ENCODE measurements at places on chromosomes 3 and 15. TPM values are rescaled to one million over a fixed set of nuclear protein-coding genes. Genes with fewer than 3 reads are reported as not detected.

DNA sequence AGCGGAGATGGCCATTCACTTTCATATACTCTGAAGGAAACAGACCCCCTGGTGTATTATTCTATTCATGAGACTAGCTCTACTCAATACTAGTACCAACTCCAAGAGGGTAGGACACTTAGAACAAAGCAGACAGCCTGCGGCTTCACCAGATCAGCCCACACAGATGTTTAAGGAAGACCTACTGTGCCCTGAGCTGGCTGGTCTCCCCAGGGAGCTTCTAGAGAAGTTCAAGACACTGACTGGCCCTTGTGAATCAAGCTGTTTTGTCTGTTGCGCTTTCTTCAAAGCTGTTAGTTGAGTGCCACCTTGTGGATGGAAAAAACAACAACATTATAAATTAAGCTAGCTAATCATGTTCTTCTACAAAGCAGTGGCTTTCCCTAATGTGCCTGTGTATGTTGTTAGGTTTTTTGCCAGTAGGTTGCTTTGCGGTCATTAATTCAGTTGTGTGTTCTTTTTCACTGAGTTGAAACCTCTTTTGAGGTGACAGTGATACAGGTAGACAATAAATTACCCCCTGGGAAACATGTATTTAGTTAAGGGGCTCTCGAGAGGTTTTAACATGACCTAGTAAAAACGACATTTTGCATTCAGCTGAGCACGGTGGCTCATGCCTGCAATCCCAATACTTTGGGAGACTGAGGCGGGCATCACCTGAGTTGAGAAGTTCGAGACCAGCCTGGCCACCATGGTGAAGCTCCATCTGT is 64.2 kb upstream of the MYZAP start:
- no peak for DNase-seq

CD80 gene
- total RNA-seq = 0.46 TPM

GRCh38 chr3:45309876-45310275 is 78.5 kb upstream of the LARS2 start:
- DNase-seq = no peak

GRCh38 chr15:51888593-51889195 is 59.2 kb downstream of the TMOD3 start:
- no peak for DNase-seq

P2RY13 gene
- total RNA-seq = 0.46 TPM

GRCh38 chr3:55439657-55440056 is 47.4 kb downstream of the WNT5A start:
- DNase-seq = no peak

DNA sequence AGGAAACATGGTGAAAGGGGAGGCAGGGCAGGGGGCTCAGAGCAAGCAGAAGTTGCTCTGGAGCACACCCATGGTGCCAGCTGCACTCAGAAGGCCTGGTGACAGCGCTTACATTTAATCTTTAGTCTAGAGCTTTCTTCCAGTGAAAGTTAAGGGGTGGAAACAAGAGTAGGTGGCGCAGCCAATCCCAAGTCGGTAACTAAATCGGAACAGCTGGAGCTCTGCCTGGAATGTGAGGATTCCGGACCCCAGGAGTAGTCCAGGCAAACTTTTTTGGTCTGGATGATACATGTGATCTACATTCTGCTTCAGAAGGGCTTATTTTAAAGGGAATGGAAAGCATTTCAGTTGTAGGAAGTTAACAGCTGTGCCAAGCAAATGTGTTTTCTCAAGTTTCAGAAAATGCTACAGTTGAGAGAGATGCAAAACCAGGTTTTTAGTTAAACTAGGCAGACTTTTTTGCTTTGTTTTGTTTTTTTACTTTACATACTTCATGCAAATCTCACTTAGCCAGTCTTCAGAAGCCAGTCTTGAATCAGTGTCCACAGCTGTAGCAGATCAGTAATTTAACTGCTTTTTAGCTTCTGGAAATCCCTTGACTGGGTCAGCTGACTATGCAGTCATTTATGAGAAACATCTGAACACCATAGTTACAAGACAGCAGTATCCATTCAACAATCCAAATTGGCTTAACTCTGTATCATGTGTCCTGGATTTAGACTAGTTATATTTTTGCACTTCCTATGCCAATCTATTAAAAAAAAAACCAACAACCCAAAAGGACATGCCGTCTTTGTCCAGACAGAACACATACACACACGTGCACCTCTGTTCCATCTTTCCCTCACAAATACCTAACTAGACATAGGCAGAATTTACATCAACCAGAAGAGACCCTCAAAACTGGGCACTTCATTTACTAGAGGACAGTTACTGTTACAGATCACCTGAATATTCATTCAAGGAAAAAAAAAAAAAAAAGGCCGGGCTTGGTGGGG is 33.2 kb downstream of the ZNF106 start:
- DNase-seq = peak; percentile 90

- no peak for DNase-seq
These were observed 364.9 kb upstream of the RBMS3 start for GRCh38 chr3:28915741-28916500.

MKRN3 gene
- 0.32 TPM for total RNA-seq

DNA sequence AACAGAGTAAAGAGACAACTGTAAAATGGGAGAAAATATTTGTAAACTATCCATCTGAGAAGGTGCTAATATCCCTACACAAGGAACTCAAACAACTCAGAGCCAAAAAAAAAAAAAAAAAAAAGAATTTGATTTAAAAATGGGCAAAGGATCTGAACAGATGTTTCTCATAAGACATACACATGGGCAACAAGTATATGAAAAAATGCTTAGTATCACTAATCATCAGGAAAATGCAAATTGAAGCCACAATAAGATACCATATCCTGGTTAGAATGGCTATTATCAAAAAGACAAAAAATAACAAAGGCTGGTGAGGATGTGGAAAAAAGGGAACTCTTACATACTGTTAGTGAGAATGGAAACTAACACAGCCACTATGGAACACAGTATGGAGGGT is 36.2 kb downstream of the TXNRD3 start:
- DNase-seq = no peak

DNA sequence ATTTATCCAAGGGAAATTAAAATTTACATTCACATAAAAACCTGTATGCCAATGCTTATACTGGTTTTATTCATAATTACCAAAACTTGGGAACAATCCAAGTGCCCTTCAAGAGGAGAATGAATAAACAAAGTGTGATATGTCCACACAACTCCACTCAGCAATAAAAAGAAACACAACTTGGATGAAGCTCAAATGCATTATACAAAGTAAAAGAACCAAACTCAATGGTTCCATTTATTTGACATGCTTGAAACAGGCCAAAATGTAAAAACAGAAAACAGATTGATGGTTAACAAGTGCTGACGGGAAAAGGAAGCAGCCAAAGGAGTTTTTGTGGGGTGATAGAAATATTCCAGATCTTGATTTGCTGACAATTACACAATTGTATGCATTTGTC is 23.5 kb downstream of the OCA2 start:
- no peak for DNase-seq

- no peak for DNase-seq
These were observed 372.8 kb upstream of the TBL1XR1 start for GRCh38 chr3:177569875-177570657.

DNA sequence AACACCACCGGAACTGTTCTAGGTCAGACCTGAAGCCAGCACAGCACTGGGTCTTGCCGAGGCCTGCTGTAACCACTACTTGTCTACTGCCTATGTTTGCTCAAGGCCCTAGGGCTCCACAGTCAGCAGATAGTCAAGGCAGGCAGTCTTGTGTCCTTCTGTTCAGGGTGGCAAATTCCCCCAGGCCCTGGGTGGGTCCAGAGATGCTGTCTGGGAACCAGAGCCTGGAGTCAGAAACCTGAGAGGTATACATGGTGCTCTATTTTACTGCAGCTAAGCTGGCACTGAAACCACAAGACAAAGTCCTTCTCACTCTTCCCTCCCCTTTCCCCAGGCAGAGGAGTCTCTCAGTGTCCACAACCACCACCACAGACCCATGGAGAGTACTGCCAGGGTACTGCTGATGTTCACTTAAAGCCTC is 89.9 kb downstream of the BBX start:
- DNase-seq = no peak

DNA sequence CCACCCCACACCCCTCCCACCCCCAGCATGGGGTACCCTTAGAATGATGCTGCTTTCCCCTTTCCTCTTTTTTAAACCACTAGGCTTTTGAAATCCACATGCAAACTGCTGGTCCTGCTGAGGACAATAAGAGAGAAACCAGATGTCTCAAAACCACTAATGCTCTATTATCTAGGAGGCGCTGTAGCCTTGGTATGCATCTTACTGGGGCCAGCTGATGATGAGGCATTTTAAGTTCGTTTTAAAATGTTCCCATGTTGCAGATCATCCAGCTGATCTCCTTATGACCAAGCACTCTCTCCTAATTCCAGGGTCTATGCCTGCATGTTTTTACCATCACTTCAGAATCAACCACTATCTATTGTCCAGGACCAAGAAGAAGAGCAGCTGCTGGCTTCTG is 1.3 kb downstream of the NME9 start:
- DNase-seq = no peak

GRCh38 chr3:143600756-143601718 is 247.2 kb downstream of the SLC9A9 start:
- DNase-seq = no peak

PAQR5 gene
- total RNA-seq = 0.16 TPM

GRCh38 chr3:66353530-66353929 is 132.7 kb downstream of the SLC25A26 start:
- no peak for DNase-seq

DNA sequence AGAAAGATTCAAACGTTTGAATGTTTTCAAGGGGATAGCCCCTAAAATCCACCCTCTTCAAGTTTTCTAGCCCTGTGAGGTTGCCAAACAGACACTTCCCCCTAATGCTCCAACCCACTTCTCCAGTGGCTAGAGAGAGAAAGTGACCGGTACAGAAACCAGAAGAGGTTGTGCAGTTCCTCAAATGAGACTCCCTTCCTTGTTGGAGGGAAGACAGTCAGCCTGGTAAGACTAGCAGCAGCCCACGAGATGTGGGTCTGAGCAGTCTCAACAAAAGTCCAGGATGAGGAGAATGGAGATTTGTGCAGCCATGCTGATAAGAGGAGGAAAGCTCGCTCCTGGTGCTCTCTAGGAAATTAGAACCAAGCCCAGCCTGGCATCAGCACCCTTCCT is 222.8 kb upstream of the TPRG1 start:
- no peak for DNase-seq

DNA sequence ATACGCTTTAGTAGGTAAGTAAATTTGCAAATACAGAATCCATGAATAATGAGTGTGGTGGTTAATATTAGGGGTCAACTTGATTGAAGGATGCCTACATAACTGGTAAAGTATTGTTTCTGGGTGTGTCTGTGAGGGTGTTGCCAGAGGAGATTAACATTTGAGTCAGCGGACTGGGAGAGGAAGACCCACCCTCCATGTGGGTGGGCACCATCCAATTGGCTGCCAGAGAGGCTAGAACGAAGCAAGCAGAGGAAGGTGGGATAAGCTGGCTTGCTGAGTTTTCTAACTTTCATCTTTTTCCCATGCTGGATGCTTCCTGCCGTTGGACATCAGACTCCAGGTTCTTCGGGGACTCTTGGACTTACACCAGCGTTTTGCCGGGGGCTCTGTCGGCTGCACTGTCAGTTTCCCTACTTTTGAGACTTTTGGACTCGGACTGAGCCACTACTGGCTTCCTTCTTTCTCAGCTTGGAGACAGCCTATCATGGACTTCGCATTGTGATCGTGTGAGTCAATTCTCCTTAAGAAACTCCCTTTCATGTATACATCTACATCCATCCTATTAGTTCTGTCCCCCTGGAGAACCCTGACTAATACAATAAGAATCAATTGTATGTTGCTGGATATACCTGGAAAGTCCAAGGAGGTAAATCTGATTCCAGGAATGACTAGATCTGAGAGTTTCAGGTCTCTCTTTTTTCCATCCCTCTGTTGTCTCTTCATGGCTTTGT is 25.8 kb upstream of the NEDD4 start:
- no peak for DNase-seq

GPR62 gene
- total RNA-seq = 0.16 TPM

- DNase-seq = no peak
These were observed 2.0 kb downstream of the EPHB3 start for GRCh38 chr3:184563561-184563925.

IL16 gene
- 2.5 TPM for total RNA-seq

DNA sequence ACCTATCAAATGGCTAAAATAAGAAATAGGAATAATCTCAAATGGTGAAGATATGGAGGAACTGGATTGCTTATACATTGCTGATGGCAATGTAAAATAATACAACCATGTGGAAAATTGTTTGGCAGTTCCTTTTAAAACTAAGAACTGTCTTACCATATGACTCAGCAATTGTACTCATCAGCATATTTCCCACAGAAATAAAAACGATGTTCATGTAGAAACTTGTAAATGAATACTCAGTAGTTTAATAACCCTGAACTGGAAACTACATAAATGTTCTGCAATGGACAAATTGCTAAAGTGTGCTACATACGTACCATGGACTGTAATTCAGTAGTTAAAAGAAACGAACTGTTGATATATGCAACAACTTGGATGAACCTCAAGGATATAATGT is 253.9 kb upstream of the RBMS3 start:
- no peak for DNase-seq

MORC1 gene
- not detected for total RNA-seq

LRRC2 gene
- 70.6 TPM for total RNA-seq

- DNase-seq = no peak
These were observed 101.5 kb downstream of the DUT start for GRCh38 chr15:48432688-48433087.

- no peak for DNase-seq
These were observed 2.4 kb downstream of the CIB1 start for GRCh38 chr15:90231028-90232017.

GRCh38 chr3:109702252-109702651 is 364.9 kb upstream of the DPPA4 start:
- no peak for DNase-seq

- DNase-seq = no peak
These were observed 21.6 kb downstream of the MESD start for GRCh38 chr15:80967991-80968510.

CACNA2D3 gene
- total RNA-seq = 11.3 TPM

GRCh38 chr3:131361464-131362421 is 19.8 kb upstream of the NUDT16 start:
- DNase-seq = peak; percentile 96

- DNase-seq = no peak
These were observed 28.5 kb downstream of the PTPRG start for GRCh38 chr3:61589856-61590255.

DNA sequence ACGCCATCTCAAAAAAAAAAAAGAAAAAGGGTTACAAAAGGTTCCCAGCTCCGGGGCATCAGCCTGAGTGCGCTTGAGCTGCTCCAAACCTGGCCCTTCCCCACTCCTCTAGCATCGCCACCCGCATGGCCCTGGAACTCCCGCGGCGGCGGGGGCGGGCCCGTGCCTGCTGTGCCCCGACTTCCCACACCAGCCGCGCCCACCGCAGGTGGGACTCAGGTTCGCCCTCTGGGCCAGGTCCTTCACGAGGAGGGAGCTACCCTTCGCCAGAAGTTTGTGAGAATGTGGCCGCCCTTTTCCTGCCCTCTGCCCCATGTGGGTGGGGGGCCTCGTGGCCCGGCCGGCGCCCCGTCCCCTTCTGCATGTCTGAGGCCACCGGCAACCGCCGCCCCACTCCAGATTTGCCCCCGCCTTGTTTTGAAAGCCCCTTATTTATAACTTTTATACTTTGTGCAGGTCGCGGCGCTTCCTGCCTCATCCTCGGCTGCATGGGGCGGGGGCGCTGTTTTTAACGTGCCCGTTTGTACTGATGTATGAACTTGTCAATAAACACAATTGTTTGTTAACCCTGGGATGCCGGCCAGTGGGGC is 507 bp upstream of the JMJD7 start:
- DNase-seq = no peak

- DNase-seq = no peak
These were observed 65.7 kb downstream of the RARB start for GRCh38 chr3:25493786-25494185.

- no peak for DNase-seq
These were observed 33.5 kb upstream of the PTPN23 start for GRCh38 chr3:47347217-47347801.

TNFAIP8L3 gene
- total RNA-seq = 4.8 TPM
